Activated CD4-positive, alpha-beta T cell treated with anti-CD3 and anti-CD28 coated beads, Interleukin-2, amount 10 ng/mL, durations not matched to agents 7 days and 5 days (primary cell): ENCODE measurements at places on chromosomes 11 and 22. TPM values are rescaled to one million over a fixed set of nuclear protein-coding genes. Genes with fewer than 3 reads are reported as not detected.

GRCh38 chr11:130022799-130023198, 20.2 kb upstream of the PRDM10 start:
- DNase-seq = no peak

Gene IFITM5
- not detected for total RNA-seq

GRCh38 chr22:45617948-45618347, 53.7 kb upstream of the ATXN10 start:
- DNase-seq = no peak

GRCh38 chr22:32411829-32412592, at the start of gene RTCB:
Gene RTCB, minus strand, starts transcription at chr22:32412247. Its CDS starts 91 bp downstream, at chr22:32412156.
- peak; percentile 92 for DNase-seq

Gene SPDYC
- not detected for total RNA-seq

Gene C1QTNF4
- not detected for total RNA-seq

GRCh38 chr11:71446942-71447688, 1.1 kb downstream of the DHCR7 start:
- DNase-seq = no peak

GRCh38 chr22:38309614-38310517, 7.4 kb downstream of the CSNK1E start:
- no peak for DNase-seq

Gene UCP2
- 326 TPM for total RNA-seq

DNA sequence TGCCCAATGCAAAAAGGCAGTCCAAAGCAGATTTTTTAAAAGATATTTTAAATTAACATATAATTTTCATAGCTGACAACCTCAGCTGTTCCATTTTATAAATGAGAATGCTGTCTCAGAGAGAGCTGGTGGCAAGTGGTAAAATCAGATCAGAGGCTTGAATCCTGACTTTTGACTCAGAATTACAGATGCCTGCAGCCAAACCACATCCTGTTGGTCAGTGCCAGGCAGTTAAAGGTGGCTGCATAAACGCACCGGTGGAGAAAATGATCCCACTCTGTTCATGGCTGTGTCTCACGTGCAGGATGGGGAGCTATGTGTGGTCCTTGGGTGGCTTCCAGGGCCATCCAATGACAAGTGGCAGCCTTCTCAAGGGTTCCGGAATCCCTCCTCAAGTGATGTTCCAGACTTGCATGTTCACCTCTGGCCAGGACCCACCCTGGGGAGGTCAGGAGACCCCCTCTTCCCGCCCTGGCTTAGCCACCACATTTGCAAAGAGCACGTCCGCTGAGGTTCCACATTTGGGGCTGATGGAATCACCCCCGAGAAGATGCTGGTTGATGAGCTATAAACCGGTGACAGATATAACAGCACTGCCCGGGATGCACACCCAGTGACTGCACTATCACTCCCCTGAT, 155.5 kb downstream of the SHANK2 start:
- DNase-seq = no peak

Gene ANO1
- total RNA-seq = not detected

Gene CADM1
- total RNA-seq = 0.92 TPM

DNA sequence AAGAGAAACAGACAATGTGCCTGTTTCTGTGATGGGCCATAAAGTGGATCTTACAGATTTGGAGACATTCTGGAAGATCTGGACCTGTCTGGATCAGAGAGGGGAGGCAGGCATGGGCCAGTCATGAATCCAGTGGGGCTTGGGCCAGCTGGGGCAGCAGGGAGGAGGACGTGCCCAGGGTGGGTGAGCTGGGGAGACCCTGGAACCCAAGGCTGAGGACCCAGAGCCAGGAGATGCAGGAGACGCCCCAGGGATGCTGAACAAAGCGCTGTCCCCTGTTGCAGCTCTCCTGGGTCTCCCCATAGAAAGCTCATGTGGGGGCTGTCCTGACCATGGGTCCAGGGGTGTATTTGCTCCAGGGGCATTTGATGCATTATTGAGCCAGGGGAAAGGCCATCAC, 1.5 kb upstream of the APOBEC3A start:
- no peak for DNase-seq

GRCh38 chr11:58576887-58577471, 1.3 kb upstream of the LPXN start:
- no peak for DNase-seq

Gene ZFP91
- total RNA-seq = 48.8 TPM

Gene ADAMTS8
- total RNA-seq = not detected

- DNase-seq = no peak
These were observed 236.1 kb downstream of the MIAT start for GRCh38 chr22:26893173-26894110.

- no peak for DNase-seq
These were observed 15.5 kb upstream of the MS4A12 start for GRCh38 chr11:60477035-60477445.

DNA sequence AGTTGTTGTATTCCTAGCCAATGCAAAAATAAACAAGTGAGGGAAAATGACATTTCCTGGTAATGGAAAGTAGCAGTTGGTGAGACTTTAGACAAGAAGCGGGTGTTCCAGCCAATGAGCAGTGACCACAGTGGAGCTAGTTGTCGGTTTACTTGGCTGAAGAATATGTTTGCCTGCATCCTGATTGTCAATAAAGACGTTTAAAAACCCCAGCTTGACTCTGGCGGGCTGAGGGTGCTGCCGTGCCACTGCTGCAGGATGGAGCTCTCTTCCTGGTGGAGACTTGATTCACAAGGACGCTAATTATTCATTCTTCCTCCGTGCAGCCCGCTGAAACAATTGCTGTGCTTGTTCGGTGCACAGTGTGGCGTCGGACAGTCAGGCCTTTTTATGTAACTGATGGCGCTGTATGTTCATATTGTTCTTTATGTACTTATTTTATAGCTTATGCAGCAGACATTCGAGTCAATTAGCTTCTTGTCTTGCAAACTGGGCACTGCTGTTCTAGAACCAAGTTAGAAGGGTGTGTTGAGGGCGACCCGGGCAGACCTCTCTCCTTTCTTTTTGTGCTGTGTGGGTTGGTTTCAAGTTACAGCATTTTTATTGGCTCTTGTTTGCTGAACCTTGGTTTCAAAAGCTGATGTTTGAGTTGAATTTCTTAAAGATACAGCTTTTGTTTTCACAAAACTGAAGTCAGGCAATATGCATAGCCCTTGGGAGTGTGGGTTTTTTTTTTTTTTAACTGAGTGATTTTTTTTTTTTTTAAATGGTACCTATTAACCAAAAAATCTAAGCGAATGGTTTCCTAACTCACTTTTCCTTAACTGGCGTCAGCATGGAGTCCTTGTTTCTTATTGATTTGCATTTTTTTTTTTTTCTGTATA, 153.9 kb downstream of the TEAD1 start:
- no peak for DNase-seq

- DNase-seq = no peak
These were observed 86.3 kb upstream of the LRRC55 start for GRCh38 chr11:57095417-57095816.

DNA sequence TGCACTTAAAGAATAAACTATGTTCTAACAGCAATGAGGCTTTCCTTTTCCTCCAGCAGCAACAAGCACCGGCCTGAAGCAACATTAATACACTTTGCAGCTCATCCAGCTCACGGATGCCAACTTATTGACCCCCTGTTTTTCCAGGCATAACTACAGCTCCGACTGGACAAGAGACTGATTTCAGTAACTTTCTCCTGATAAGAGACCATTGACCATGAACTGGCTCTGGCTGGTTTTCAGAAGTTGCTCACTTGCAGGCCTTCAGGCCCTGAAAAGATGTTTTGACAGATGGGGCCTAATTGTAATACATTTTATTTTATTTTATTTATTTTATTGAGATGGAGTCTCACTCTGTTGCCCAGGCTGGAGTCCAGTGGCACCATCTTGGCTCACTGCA, 27.5 kb downstream of the GGT5 start:
- DNase-seq = no peak

- DNase-seq = no peak
These were observed 172.3 kb downstream of the LDLRAD3 start for GRCh38 chr11:36116161-36116560.

DNA sequence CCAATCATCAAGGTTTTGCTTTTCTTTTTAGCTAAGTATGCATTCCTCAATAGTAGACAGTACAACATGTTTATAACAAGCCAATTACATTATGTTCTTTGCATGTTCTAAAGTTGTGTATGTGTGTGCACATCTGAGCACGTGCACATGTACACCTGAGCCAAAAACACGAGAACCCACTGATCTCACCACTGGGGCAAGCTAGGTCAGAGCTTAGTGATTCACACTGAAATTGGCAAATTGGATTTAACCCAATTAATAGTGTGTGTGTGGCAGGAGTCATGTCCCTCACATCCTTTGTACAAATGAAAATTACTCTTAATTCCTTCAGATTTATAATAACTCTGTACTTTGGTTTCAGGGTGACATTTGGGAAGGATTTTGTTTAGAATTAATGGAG, 145.7 kb upstream of the TEAD1 start:
- no peak for DNase-seq
